ENCODE measurements at places on chromosomes 6 and 20.

GRCh38 chr6:140285998-140286690 lies 911.7 kb upstream of the CITED2 start:
- no peak overlapping the region for H3K27ac ChIP-seq
- peaks cover 12% of the 10 kb centered on the region for H3K4me1 ChIP-seq
- no peak overlapping the region for H3K4me3 ChIP-seq
- H3K36me3 ChIP-seq: no peaks in the 10 kb centered on the region

GRCh38 chr20:44732327-44732726 lies 13.3 kb upstream of the KCNK15 start:
- peaks cover 9% of the 10 kb centered on the region for H3K4me1 ChIP-seq

DNA sequence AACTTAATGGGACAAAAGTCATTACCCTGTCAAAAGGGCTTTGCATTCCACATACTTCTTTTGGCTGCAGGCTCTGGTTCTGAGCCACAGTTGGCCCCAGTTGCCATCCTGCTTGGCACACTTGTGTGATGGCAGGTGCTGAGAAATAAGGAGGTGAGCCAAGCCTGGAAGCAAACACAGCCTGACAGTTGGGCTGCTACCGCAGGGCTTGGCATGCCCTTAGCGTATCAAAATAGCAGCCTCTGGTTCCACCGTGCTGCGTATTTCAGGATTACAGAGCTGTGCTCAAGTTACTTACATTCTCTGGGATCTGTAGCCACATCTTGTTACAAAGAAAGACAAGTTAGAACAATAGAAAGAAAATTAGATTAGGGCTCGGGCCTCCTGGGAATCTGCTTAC lies 11.1 kb downstream of the MTHFD1L start:
- no peaks in the 10 kb centered on the region for H3K27me3 ChIP-seq
- H3K4me1 ChIP-seq: peaks cover 67% of the 10 kb centered on the region
- peaks cover 40% of the 10 kb centered on the region for H3K36me3 ChIP-seq
- H3K27ac ChIP-seq: no peak overlapping the region
- DNase-seq: no peak

GRCh38 chr6:54846857-54847674 lies 495 bp downstream of the FAM83B start:
- H3K4me3 ChIP-seq: no peak overlapping the region
- no peaks in the 10 kb centered on the region for H3K4me1 ChIP-seq
- H3K27me3 ChIP-seq: no peaks in the 10 kb centered on the region
- DNase-seq: no peak

GRCh38 chr6:104688283-104688969 lies 171.3 kb downstream of the HACE1 start:
- H3K27ac ChIP-seq: no peak overlapping the region
- no peaks in the 10 kb centered on the region for H3K36me3 ChIP-seq
- H3K4me1 ChIP-seq: no peaks in the 10 kb centered on the region
- H3K4me3 ChIP-seq: no peak overlapping the region

GRCh38 chr6:34644716-34645115 lies 51.9 kb downstream of the ILRUN start:
- H3K4me1 ChIP-seq: peaks cover 6% of the 10 kb centered on the region
- no peak for DNase-seq
- no peak overlapping the region for H3K27ac ChIP-seq
- H3K36me3 ChIP-seq: peaks cover 66% of the 10 kb centered on the region
- H3K27me3 ChIP-seq: no peaks in the 10 kb centered on the region

DNA sequence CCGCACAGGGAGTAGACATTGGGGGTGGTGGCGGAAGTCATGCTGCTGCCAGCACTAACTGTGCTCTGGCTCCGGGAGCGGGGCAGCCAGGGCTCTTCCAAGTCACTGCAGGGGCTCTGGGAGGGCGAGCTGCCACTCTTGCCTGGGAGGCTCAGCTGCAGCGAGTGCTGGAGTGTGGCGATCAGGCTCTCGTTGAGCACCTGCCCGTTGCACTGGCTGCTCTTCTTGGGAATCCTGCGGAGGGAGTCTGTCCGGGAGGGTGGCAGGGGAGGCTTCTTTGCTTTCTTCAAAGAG lies 28.0 kb downstream of the HEBP2 start:
- H3K27ac ChIP-seq: no peak overlapping the region
- H3K36me3 ChIP-seq: peaks cover 96% of the 10 kb centered on the region
- no peaks in the 10 kb centered on the region for H3K27me3 ChIP-seq
- H3K4me3 ChIP-seq: no peak overlapping the region

GRCh38 chr6:71460933-71461332 lies 172.3 kb downstream of the OGFRL1 start:
- H3K27ac ChIP-seq: no peak overlapping the region
- no peak for DNase-seq
- H3K36me3 ChIP-seq: no peaks in the 10 kb centered on the region
- no peaks in the 10 kb centered on the region for H3K4me1 ChIP-seq

- DNase-seq: no peak
- no peaks in the 10 kb centered on the region for H3K36me3 ChIP-seq
- no peak overlapping the region for H3K4me3 ChIP-seq
- no peaks in the 10 kb centered on the region for H3K27me3 ChIP-seq
- no peak overlapping the region for H3K27ac ChIP-seq
Measured at GRCh38 chr6:135087803-135088202, 33.2 kb upstream of the HBS1L start.

DNA sequence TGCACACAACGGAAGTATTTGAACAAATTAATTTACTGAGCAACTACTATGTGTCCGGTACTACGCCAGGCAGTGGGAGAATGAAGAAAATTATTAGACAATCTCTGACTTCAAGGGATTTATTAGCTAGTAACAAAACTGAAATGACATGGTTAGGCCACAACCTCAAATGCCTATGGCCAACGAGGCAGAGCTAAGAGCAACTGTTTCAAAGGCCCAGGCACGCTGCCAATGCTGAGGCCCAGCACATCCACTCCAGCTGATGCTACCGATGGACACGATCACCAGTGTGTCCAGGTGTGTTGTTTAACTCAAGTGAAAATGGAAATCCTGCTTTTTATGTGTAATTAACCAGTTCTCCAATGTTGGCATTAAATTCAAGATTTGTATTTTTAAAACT lies 420.9 kb downstream of the PRKN start:
- no peak overlapping the region for H3K27ac ChIP-seq
- DNase-seq: no peak
- no peaks in the 10 kb centered on the region for H3K27me3 ChIP-seq
- no peak overlapping the region for H3K4me3 ChIP-seq
- H3K4me1 ChIP-seq: no peaks in the 10 kb centered on the region
- no peaks in the 10 kb centered on the region for H3K36me3 ChIP-seq

DNA sequence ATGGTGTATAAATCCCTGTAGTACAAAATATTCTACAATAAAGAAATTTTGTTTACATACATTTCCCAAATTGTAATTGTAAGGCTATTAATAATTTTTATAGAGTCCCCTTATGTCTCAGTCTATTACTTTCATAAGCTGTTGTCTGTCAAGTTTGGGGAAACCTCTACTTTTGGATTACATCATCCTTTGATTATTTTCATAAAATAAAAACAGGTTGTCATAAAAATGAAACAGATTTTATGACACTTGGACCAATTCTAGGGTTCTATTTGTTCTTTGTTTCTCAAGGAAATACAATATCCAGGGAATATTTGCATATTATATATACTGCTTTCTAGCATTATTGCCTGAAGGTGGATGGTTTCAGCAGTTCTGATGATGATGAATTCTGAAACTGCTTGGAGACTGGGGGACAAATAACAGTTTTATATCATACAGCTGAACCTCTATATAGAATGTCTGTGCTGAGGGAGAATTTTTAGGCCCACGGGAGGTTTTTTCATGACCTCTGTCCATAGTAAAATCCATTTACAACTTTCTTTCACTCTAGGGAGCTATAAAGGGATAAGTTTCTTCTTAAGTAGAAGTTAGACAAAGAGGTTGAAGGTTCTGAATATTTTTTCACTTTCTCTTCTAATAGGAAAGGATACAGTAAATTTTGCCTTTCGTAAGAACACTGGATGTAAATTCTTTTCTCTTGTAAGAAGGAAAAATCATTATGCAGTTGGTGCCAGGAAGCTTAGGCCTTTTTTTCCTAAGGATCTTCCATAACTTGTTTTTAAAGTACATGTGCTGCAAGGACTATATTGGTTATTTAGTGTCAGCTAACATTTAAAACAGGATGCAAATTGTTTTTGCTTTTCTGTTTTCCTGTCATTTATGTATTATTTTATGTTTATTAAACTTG lies 58.0 kb downstream of the CD2AP start:
- no peak overlapping the region for H3K4me3 ChIP-seq
- no peak for DNase-seq
- peaks cover 18% of the 10 kb centered on the region for H3K4me1 ChIP-seq
- no peaks in the 10 kb centered on the region for H3K27me3 ChIP-seq
- H3K27ac ChIP-seq: no peak overlapping the region
- H3K36me3 ChIP-seq: peaks cover 4% of the 10 kb centered on the region

GRCh38 chr6:10627800-10628199 lies 66.6 kb downstream of the C6orf52 start:
- peaks cover 4% of the 10 kb centered on the region for H3K36me3 ChIP-seq
- no peak overlapping the region for H3K27ac ChIP-seq
- DNase-seq: no peak
- H3K27me3 ChIP-seq: no peaks in the 10 kb centered on the region

DNA sequence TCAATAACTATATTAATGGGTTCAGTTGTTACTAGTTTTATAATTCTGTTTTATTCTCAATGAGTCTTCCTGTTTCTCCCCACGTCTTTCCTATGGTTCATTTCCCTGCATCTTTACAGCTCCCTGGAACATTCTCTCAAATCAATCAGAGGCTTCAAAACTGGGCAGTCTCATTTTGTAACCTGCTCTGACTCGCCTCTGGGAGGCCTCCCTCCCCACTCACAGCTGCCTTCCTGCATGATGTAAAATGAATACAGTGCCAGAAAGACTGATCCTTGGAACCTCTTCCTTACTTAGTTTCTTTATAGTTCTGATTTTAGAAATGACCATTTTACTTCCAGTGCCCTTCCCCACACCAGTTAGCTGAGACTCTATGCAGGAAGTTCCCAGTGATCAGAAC lies 103.9 kb downstream of the ESR1 start:
- DNase-seq: no peak
- no peaks in the 10 kb centered on the region for H3K27me3 ChIP-seq
- H3K27ac ChIP-seq: no peak overlapping the region
- no peaks in the 10 kb centered on the region for H3K4me1 ChIP-seq
- H3K4me3 ChIP-seq: no peak overlapping the region
- no peaks in the 10 kb centered on the region for H3K36me3 ChIP-seq

- no peak overlapping the region for H3K27ac ChIP-seq
- no peak for DNase-seq
- no peak overlapping the region for H3K4me3 ChIP-seq
- H3K27me3 ChIP-seq: no peaks in the 10 kb centered on the region
- H3K36me3 ChIP-seq: no peaks in the 10 kb centered on the region
- H3K4me1 ChIP-seq: peaks cover 42% of the 10 kb centered on the region
Measured at GRCh38 chr6:159700970-159701369, 7.9 kb upstream of the SOD2 start.

DNA sequence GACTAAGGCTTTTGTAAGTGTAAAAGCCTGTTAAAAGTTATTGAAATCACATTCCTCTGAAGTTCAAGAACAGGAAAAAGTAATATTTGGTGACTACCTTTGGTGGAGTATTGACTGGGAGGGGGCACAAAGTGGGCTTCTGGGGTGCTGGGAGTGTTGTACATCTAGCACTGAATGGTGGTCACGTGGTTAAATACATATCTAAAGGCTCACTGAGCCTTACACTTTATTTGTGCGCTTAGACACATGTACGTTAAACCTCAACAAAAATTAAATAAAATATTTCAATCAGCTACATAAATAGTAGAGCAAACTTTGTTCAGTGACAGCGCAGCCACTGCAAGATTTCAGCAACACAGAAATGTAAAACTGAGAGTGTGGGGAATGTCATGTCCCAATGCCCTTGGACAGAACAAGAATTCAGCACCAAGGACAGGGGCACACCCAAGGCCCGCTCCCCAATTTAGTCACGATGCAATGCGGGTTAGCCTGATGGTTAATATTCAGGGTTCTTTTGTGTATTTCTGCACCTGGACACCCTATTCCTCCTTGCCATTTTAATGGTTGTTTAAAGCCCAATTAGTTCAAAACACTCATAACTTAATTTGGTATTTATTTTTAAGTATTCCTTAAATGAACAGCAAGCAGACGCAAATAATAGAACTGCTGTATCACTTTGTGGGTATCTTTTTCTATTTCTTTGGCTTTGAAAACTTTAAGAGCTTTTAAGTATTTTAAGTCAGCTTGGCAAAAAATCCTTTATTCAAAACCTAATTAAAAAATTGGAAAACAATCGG lies 37.4 kb downstream of the ANGPT4 start:
- H3K27ac ChIP-seq: no peak overlapping the region
- no peaks in the 10 kb centered on the region for H3K4me1 ChIP-seq
- no peak for DNase-seq
- peaks cover 5% of the 10 kb centered on the region for H3K27me3 ChIP-seq
- H3K4me3 ChIP-seq: no peak overlapping the region

DNA sequence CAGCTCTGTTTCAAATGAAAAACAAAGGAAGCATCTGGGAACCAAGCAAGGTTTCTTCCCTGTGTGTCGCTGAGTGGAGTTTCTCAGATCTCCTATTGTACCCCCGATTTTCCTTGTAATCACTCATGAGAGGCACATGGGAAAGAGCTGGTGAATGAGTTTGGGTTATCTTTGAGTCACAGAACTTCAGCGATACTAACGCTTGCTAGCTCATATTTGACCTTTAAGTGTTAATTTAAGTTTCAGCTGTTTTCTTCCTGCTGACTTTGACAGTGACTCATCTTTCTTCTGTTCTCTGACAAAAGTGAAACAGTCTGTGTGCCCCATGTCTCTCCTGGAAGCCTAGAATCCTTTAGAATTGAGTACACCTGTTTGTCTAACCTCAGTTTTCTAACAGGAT lies 261.1 kb upstream of the RGS17 start:
- no peak for DNase-seq
- no peaks in the 10 kb centered on the region for H3K27me3 ChIP-seq
- H3K27ac ChIP-seq: no peak overlapping the region
- no peaks in the 10 kb centered on the region for H3K4me1 ChIP-seq

GRCh38 chr6:85483846-85484245 lies 34.0 kb downstream of the NT5E start:
- DNase-seq: no peak
- H3K4me1 ChIP-seq: peaks cover 7% of the 10 kb centered on the region
- H3K4me3 ChIP-seq: no peak overlapping the region
- H3K36me3 ChIP-seq: no peaks in the 10 kb centered on the region

DNA sequence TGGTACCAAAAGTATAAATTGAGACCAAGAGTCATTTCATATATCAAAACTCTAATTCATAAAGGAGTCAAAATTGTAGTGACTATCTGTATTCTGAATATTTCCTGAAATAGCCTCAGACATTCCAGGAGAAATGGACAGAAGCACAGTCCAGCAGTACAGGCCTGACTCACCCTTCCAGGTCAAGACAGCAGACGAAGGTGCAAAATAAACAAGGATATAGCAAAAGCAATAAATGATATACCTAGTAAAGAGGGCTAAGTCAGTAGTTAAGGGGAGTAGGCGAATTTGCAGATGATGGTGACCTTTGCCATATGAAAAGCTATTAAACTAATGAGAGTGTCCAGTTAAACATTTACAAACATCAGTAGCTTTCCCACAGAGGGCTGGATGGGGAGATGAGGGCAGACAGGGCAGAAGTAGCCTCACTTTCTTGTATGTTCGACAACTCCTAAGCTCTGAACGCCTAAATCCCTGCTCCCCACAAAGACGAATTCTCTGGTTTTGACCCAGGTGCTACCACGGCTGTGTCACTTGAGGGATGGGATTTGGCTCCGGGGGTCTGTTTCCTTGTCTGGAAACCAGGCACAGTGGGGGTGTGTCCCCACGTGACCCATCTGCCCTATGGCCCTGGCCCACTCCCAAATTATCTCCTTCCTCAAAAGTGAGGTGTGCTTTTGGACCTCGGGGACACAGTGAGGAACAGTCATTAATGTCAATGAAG lies 3.6 kb upstream of the SLC52A3 start:
- H3K36me3 ChIP-seq: no peaks in the 10 kb centered on the region
- no peak overlapping the region for H3K4me3 ChIP-seq
- peaks cover 4% of the 10 kb centered on the region for H3K27me3 ChIP-seq
- no peaks in the 10 kb centered on the region for H3K4me1 ChIP-seq
- DNase-seq: no peak

Data from HepG2 (cell line).